PC-3 (cell line): ENCODE measurements at places on chromosomes 4 and X. TPM values are rescaled to one million over a fixed set of nuclear protein-coding genes. Genes with fewer than 3 reads are reported as not detected.

DNA sequence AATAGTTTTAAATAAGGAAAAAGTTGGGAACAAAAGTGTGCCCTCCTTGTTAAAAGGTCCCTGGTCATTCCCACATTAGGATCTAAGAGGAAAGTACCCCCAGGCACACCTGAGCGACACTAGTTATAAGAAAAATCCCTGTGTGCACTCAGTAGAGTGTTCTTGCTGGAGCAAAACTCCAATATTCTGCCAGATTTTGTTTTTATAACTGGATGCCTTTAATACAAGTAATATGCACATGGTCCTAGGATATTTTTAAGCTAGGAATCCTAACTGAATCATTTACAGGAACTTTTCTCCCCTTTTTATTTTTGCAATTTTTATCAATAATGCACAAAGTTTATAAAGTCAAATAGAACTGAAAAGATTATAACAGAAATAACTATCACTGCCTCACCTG is 68.6 kb downstream of the BEND4 start:
- no peak for DNase-seq

SPANXA1 gene
- not detected in 2 replicates for total RNA-seq

DNA sequence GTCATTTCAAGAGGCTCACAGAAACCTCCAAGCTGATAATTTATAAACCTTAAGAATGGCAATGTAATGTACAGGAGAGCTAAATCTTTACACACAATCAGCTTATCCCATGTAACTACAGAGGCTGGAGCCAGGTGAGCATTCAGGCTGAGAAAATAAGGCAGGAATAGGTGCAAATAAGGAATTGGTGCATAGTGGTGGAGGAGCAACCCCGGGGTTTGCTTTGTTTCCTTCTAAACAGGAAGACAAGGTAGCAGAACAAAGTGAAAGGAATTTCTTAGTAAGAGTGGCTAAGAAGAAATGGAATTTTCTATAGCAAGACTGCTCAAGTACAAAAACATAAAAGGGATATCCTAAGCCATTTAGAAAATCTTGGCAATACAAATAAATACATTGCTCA is 82.4 kb downstream of the NR3C2 start:
- DNase-seq: no peak

DNA sequence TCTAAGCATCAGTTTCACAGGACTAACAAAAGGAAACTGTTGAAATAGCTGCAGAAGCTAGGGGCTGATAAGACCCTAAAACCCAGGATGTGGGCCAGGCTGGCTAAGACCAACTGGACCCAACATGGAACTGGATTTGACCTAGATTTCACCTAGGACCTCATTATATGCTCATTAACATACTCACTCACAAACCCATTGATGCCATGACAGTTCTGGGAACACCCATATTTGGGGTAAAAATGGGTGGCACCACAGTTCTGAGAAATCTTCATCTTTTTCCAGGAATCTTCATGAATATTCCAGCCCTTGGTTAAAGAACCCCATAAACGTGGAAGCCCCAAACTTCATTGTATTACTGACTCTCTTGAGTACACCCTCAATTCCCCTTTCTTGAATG is 41.1 kb downstream of the HSD17B13 start:
- DNase-seq: no peak

ZC4H2 gene
- total RNA-seq: 11.8 and 12.3 TPM in 2 replicates

TMEM271 gene
- total RNA-seq: not detected in 2 replicates

PLS3 gene
- 248 and 267 TPM in 2 replicates for total RNA-seq

DNA sequence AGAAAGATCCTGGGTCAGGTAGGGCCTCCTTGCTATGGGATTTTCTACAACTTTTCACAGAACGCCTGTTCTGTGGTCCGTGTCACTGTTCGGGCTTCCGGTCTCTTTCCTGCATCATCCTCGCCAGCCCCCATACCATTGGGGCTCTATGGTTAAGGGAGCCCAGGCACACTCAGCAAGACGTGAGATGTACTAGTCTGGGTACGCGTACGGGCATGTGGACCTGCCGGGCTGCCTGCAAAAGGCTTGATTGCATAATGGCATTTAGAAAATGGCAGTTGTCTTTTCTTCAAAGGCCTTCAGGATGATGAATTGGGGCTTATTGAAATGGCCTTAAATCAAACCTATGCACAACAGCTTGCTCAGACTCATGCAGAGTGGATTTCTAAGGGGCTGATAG is 86.7 kb downstream of the CNGA2 start:
- no peak for DNase-seq

RTL5 gene
- 0.23 and 0.40 TPM in 2 replicates for total RNA-seq

- DNase-seq: no peak
Measured at GRCh38 chr4:88775529-88775928, 77.9 kb upstream of the NAP1L5 start.

DNA sequence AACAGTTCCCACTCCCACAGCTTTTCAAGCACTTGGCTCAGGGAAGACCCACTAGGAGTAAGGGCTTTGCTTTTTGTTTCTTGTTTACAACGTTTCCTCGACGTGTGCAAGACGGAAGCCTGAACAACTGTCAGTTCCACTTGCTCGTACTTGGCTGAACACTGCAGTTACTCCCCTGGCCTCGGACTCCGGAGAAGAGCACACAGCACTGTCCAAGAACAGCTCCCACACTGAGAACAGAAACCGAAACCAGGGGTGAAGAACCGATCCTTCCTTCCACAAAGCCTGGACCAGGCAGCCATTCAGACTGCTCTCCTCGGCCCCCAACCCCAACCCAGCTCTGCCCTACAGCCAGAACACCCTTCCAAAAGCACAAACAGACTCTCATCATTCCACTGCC is 25.5 kb downstream of the IRF2 start:
- no peak for DNase-seq

GRCh38 chr4:31052519-31052918 is 332.4 kb downstream of the PCDH7 start:
- no peak for DNase-seq

DNA sequence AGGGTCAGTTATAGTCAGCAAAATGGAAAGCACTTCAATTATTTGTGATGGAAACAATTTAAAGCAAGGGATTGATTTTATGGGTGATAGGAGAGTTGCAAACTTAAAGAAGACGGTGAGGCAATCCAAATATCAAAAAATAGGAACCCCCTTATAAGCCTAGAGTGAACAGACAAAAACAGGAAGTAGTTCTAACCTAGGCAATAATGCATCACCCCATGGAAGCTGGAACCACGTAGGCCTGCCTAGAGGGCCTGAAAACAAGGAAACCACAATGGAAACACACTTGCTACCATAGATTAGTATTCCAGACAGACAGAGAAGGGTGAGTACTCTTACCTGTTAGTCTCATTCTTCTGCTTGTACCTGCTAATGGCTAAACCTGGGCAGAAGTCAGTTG is 13.5 kb upstream of the GK2 start:
- DNase-seq: no peak

DNA sequence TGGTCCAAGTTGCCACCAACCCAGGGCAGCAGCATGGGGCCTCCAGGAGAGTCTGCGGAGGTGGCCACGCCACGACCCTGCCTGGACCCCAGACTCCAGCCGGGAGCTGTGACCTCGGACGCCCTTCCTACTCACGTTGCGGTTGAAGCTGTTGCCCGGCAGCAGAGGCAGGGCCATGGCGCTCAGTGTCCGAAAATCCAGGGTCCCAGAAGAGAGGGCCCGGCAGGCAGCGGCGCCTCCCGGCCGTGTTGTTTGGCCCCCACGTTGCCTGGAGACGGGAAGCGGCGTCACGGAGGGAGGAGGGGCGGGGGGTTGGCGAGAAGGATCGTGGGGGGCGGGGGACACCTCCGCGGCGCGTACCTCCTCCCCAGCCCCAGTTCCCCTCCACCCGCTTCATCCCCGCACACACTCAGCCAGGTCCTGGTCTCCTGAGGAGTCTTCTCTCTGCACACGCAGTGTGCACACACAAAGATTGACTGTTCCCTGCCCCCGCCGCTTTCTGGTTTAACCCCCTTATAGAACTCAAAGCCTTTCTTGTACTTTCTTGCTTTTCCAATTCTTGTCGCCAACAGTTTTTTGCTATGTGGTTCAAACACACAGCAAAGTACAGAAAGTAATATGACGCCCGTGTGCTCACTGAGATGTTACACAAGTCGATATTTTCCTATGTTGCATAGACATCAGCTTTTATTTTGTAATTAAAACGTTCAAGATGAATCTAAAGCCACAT is at the start of gene EFHC2:
TSS of gene EFHC2 (minus strand) at position 261 of the 730 bp plus-strand sequence. CDS start at position 177, 84 bp downstream.
- DNase-seq: peak; percentile 24

FAM149A gene
- total RNA-seq: 0.22 TPM in 1 of 2 replicates, not detected in the other

CCNQ gene
- total RNA-seq: 110 and 145 TPM in 2 replicates

DNA sequence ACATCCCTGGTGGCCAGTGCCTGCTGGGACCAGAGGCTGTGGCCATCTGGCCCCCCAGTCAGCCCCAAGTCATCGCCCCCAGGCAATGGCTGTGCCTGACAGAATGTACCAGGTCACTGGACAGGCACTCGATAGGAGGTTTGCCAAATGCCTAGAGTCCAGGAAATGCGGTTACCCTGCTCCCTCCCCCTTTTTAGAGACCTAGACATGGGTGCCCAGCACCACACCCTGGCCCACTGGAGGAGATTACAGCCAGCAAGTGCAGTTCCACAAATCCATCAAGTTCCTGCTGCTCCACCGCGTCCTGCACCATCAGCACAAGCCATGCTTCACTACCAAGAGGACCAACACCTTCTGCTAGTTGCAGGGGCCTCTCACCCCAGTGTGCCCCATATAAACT is 16.2 kb upstream of the ZFX start:
- DNase-seq: peak; percentile 49

GRCh38 chrX:79412972-79413371 is 45.8 kb upstream of the ITM2A start:
- peak; percentile 39 for DNase-seq

GRCh38 chr4:27357283-27357682 is 496.6 kb downstream of the STIM2 start:
- peak; percentile 41 for DNase-seq

CT45A1 gene
- total RNA-seq: not detected in 2 replicates

DNA sequence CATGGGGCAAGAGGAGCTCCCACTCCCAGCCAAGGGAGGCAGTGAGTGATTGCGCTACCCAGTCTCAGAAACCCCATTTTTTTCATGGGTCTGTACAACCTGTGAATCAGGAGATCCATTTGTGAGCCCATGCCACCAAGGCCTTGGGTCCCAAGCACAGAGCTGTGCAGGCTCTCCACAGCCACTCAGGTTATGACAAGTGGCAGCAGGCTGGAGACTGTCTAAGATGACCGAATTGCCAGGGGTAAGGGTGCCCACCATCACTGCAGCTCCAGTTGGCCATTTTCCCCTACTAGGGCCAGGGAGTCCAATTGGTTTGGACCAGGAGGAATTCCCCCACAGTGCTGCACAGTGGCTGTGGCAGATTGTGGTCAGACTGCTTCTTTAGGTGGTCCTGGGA is 407.5 kb upstream of the KLHL4 start:
- no peak for DNase-seq

- no peak for DNase-seq
Measured at GRCh38 chr4:119795986-119796578, 167.5 kb upstream of the PDE5A start.

LRCH2 gene
- 0.11 TPM in 1 of 2 replicates, not detected in the other for total RNA-seq

GRCh38 chrX:129478516-129478915 is 44.8 kb downstream of the SMARCA1 start:
- no peak for DNase-seq

DNA sequence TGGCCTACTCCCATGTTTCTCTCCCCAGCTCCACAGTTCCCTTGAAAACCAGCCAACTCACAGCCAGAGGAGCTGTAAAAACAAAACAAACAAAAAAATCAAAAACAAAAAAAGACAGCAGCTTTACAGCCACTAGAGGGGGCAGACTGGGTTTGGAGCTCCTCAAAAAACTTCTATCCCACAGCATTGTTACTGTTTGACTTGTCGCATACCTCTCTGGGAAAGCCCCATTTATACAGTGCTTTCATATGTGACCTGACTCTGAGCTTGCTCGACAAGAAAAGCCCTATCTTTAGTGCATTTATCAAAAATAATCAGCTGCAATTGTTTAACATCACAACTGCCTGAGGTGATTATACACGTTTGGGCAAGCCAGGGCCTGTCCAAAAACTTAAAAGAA is 21.6 kb downstream of the TSPAN6 start:
- DNase-seq: peak; percentile 78

- no peak for DNase-seq
Measured at GRCh38 chr4:143421609-143422008, 84.9 kb downstream of the GAB1 start.

SMR3B gene
- not detected in 2 replicates for total RNA-seq

GRCh38 chr4:54929459-54929858 is 195.9 kb downstream of the KDR start:
- DNase-seq: no peak

GALNTL6 gene
- not detected in 2 replicates for total RNA-seq

- DNase-seq: no peak
Measured at GRCh38 chr4:1327526-1328266, 19.3 kb upstream of the UVSSA start.

DNA sequence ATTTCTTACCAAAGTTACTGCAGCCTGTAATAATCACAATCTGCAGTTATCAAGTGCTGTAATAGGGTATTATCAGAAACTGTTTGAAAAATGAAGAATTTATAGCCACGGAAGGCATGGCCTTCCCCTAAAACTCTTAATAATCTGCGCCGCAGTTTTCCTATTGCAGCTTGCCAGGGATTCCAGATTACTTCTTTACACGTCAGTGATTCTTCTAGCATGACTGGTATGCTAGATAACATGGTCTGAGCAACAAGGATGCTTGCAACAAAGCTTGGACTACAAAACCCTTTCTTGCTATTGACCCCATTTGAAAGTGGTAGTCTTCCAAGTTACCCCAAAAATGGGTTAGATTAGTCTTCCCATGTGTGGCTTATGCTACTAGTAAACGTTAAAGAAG is 47.2 kb upstream of the GK2 start:
- DNase-seq: no peak

DNA sequence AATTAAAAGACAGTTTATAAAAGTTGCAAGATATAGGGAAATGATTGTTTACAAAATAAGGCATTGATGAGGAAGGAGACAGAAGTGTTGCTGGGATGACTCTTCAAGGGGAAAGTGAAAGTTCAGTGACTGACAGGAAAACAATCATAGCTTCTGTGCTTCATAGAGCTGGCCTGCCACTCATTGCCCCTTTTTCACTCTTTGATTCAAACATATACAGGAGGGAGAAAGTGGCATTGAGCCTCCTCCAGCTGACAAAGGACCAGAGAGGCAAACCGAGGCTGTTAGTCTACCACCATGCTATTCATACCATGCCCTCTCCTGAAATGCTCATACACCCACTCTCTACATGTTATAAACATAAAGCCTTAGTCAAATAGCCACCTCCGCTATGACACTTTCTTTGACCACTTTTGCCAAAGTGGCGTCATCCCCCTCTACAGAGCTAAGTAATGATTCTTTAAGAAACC is 79.2 kb upstream of the ATOH1 start:
- no peak for DNase-seq

ZNF711 gene
- 0.86 and 1.6 TPM in 2 replicates for total RNA-seq

FRG2 gene
- total RNA-seq: 0.47 and 0.86 TPM in 2 replicates

DNA sequence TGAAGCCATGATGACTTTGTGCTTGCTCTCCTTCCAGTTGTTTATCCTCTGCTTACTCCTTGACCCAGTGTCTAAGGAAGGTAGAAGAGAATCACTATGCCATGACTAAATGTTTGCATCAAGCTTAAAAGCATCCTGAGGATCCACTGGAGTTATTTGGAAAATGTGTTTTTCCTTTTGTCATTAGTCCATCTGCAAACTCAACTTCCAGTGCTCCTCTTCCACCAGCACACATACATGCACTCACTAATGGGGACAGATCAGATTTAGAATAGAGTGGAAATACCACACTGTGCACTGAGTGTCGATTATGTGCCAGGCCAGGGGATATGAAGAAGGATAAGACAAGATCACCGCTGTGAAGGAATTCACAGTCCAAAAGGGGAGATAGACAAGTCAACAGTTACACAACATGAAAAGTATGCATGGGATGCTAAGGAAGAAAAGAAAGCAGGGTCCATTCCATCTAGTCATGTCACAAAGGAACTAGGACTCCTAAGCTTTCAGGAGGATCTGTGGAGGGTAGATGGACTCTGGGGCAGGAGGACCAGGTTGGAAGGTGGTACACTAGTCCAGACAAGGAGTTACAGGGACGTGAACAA is 1.9 kb downstream of the OCIAD2 start:
- no peak for DNase-seq
